ENCODE measurements at places on chromosomes 11 and 22. TPM values are rescaled to one million over a fixed set of nuclear protein-coding genes. Genes with fewer than 3 reads are reported as not detected.

DNA sequence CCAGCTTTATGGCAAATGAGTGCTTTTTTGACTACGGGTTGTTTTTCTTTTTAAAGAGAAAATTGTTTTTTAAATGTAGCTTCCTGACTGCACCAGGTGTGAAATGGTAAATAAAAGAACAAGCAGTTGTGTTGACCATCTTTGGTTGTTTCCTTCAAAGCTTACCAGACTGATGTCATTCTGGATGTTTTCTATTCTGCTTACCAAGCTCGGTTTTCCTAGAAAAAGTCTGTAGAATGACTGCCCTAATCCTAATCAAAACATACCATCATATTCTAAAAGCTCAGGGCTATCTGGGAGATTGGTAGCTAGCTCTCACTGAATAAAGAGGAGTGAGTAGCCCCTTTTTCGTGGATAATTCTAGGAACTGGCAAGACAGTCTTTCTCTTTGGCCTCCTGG is 77.7 kb downstream of the GAB2 start:
- no peak for DNase-seq

Gene GRM5
- polyA plus RNA-seq: 0.09 TPM

Gene MFRP
- polyA plus RNA-seq: not detected

DNA sequence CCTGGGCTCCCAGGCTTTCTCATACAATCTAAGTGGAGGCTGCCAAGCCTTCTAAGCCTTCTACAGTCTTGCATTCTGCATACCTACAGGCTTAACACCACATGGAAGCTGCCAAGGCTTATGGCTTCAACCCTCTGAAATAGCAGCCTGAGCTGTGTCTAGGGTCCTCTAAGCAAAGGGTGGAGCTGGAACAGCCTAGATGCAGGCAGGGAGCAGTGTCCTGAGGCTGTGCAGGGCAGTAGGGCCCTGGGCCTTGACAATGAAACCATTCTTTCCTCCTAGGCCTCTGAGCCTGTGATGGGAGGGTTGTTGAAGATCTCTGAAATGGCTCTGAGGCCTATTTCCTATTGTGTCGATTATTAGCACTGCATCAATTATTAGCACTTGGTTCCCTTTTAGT is 150.9 kb upstream of the GRK3 start:
- DNase-seq: no peak

Gene FXYD2
- 467 TPM for polyA plus RNA-seq

DNA sequence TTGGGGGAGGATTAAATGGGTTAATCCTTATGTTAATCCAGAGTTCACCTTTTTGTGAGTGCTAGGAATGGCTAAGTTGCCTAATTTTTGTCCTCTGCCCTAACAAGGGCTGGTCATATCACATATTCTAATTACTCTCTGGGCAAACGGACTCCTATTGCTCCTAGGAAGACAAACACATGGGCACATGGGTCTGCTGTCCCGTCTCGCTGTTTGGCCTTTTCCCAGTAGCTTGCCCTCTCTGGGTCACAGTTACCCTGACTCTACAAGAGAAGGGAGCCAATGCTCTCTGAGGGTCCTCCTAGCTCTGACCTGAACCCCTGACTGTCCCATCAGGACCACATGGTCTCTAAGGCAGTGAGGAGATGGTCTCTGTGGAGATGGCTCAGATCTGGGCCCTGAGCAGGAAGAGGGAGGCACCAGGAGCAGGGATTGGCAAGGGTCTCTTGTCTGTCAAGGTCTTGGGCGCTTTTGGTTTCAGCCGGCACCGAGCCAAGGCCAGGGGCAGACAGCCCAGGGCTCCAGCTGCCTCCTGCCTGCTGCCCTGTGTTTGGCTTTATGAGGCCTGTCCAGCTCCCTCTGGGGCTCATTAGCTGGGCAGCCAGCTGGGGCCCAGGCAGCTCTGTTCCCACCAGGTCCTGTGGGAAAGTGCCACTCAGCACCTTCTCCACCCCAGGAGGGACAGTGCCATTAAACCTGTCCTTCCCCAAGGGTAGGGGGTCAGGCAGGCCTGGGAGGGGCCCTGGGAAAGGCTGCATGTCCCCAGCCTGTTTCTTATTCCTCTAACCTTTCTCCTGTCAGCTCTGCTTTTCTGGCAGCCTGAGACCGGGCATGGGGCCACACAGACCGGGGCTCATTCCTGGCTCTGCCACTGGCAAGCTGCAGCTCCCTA is 559.9 kb downstream of the MN1 start:
- DNase-seq: no peak

- no peak for DNase-seq
These were observed 2.9 kb downstream of the OR51V1 start for GRCh38 chr11:5197536-5197935.

DNA sequence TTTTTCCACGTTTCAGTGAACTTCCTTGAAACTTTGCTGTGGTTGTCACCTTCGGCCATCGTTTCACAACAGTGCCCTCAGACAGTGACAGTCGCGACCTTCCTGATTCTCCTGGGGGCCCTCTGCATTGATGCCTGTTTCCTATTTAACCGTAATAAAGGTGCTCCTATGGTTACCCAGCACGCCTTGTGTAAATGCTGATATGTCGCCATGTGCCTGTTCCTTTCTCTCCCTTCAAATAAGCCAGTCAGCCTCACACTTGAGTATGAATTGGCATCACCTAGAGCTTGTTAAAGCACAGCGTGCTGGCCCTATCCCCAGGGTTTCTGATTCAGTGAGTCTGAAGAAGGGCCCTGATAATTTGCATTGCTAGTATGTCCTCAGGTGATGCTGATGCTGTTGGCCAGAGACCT is 104.8 kb downstream of the MICAL2 start:
- no peak for DNase-seq

Gene OR4D5
- polyA plus RNA-seq: not detected

Gene KDM4E
- 0.17 TPM for polyA plus RNA-seq

Gene HEPN1
- 1.3 TPM for polyA plus RNA-seq

- no peak for DNase-seq
These were observed 35.2 kb upstream of the FIBIN start for GRCh38 chr11:26958702-26959049.

Gene MYRF
- polyA plus RNA-seq: 21.4 TPM

DNA sequence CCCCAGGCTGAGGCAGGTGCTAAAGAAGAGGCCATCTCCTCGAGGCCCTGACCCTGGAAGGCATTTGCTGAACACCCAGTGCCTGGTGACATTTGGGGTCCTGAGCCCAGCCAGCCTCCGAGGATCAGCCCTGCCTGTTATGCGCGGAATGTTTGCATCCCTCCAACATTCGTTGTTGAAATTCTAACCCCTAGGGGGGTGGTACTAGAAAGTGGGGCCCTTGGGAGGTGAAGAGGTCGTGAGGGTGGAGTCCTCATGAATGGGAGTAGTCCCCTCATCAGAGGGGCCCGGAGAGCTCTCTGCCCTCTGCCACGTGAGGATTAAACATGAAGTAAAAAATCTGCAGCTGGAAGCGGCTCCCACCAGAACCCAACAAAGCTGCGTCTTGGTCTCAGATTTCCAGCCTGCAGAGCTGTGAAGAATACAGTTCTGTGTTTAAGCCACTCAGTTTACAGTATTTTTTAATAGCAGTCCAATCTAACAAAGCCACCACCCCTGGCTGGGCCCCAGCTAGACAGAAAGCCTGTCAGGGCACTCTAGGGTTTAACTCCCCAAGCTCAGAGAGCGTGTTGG is 35.3 kb upstream of the SEPTIN5 start:
- no peak for DNase-seq

DNA sequence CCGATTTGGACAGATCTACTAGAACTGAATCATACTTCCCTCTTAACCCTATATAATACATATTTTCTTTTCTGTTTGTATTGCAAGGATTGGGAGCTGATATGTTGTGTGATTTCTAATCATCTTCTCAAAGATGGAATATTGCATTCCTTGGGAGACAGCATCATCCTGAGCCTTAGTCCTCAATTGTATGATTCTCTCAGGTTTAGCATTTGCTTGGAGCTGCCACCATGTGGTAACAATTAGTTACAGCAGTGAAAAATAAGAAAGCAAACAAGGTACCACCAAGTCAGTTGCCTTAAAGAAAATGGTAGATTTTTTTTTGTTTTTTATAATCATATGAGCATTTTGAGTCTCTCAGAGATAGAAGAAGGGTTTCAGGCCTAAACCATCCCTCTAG is 11.9 kb downstream of the SNX19 start:
- no peak for DNase-seq

DNA sequence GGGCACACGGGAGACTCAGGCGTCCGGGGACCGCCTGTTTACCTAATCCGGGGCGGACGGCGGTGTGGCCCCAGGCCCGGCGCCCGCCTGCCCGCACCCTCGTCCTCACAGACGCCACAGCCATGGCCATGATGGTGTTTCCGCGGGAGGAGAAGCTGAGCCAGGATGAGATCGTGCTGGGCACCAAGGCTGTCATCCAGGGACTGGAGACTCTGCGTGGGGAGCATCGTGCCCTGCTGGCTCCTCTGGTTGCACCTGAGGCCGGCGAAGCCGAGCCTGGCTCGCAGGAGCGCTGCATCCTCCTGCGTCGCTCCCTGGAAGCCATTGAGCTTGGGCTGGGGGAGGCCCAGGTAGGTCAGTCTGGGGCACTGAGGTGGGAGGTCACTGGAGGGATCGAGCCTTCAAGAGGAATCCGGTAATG is 10.0 kb upstream of the RAB1B start:
- no peak for DNase-seq

- DNase-seq: no peak
These were observed 114.0 kb downstream of the ZNF280B start for GRCh38 chr22:22394591-22394990.

Data from right renal pelvis (tissue), 4 donors.